Transverse colon (tissue), 4 donors: ENCODE measurements at places on chromosomes 11 and 22. TPM values are rescaled to one million over a fixed set of nuclear protein-coding genes. Genes with fewer than 3 reads are reported as not detected.

Gene SCUBE2
- total RNA-seq: 20.0 TPM

Gene BTG4
- total RNA-seq: not detected

Gene TNNT3
- total RNA-seq: not detected

GRCh38 chr22:32361257-32361656, 3.6 kb downstream of the RFPL3 start:
- no peak for DNase-seq
- H3K36me3 ChIP-seq: no peaks in the 10 kb centered on the region
- H3K4me1 ChIP-seq: no peaks in the 10 kb centered on the region
- no peak overlapping the region for H3K4me3 ChIP-seq
- no peak overlapping the region for H3K27ac ChIP-seq
- H3K27me3 ChIP-seq: no peaks in the 10 kb centered on the region

DNA sequence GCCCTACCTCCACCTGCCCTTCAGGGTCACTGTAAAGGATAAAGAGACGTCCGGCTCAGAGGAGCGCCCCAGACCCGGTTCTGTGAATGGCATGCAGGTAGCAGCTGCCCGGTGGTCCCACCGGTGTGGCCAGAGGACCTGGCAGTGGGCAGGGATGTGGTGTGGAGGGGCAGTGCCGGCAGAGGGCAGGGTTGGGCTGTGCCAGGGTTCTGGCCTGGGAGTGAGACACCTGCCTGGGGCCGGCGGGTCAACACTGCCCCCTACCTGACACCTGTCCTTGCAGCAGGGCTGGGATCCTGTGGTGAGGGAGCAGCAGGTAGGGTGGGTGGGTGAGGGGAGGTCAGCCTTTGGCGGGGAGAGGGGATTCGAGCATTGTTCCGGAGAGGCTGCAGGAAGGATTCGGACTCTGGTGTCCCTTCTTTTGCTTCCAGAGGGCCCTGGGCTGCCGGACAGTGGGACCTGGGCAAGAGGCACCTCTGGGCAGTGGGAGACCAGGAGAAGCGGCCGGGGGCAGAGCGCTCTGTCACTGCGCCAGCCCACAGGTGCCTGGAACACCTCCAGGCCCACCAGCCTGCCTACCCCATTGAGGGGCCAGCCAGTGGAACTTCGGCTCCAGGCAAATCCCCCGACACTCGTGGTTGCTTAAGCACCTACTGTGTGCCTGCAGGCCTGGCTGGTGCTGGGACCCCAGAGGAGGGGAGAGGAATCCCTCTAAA, 1.6 kb upstream of the PHLDA2 start:
- no peaks in the 10 kb centered on the region for H3K36me3 ChIP-seq
- H3K4me1 ChIP-seq: peaks cover 29% of the 10 kb centered on the region
- peak; percentile 93 for DNase-seq
- peak overlapping the region; percentile 90 for H3K27ac ChIP-seq
- H3K27me3 ChIP-seq: no peaks in the 10 kb centered on the region

GRCh38 chr11:18696638-18697225, 1.8 kb upstream of the TMEM86A start:
- no peak overlapping the region for H3K27ac ChIP-seq
- no peak for DNase-seq
- no peaks in the 10 kb centered on the region for H3K36me3 ChIP-seq
- H3K27me3 ChIP-seq: no peaks in the 10 kb centered on the region

DNA sequence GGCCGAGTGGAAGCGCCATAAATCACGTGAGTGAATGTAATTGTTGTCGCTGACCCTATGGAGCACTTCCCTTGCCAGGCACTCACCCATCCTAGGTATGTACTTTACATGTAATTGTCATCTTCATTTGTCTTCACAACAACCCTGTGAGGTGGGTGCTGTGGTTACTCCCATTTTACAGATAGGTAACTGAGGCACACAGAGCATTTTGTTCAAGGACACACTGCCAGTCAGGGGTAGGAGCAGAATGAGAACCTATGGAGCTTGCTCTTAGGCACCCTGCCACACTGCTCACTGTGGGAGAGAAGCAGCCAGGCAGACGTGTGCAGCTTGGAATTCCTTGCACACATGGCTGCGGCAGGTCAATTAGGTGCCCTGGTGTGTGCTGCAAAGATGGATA, 785 bp upstream of the EFCAB6 start:
- peaks cover 5% of the 10 kb centered on the region for H3K4me1 ChIP-seq
- H3K27ac ChIP-seq: peak overlapping the region; percentile 83
- H3K36me3 ChIP-seq: no peaks in the 10 kb centered on the region

GRCh38 chr11:114049050-114049449, 10.5 kb upstream of the ZBTB16 start:
- H3K4me3 ChIP-seq: no peak overlapping the region
- peaks cover 7% of the 10 kb centered on the region for H3K4me1 ChIP-seq
- H3K36me3 ChIP-seq: no peaks in the 10 kb centered on the region
- DNase-seq: no peak
- no peaks in the 10 kb centered on the region for H3K27me3 ChIP-seq
- no peak overlapping the region for H3K27ac ChIP-seq
